Activated CD8-positive, alpha-beta T cell treated with anti-CD3 and anti-CD28 coated beads for 36 hours (primary cell): ENCODE measurements at places on chromosomes 16 and 17. TPM values are rescaled to one million over a fixed set of nuclear protein-coding genes. Genes with fewer than 3 reads are reported as not detected.

Gene FADS6
- not detected for total RNA-seq

Gene CDC6
- 110 TPM for total RNA-seq

Gene RND2
- total RNA-seq = not detected

Gene EME1
- 48.6 TPM for total RNA-seq

- DNase-seq = no peak
These were observed 333 bp downstream of the MAFG start for GRCh38 chr17:81927152-81927652.

DNA sequence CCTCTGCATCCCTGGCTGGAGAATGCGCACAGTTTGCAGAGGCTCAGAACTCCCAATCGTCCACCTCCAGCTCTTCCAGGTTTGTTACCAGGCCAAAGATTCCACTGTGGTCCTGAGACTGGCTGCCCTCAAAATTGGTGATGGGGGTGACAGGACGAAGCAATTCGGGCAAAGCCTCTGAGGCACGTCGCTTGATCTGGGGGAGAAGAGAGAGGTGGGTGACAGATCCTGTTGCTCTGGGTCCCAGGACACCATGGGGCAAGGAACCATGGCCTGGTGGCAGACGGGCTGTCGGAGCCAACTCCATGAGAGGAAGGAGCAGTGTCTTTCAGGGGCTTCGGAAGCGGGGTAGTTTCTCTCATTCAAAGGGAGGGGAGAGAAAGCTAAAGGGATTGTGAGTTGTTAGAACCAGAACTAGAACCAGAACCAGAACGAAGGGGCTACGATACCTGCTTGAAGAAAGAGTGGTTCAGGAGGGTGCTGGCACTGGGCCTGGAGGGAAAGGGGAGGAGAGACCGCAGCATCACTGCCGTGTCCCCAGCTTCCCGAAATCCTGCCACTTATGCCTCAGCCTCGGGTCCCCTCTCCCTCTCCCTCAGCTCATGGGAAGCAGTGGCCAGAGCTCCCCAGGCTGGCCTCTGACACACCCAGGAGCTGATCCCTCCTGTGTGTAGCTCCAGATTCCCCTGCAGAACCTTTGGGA is 3.8 kb upstream of the LIMD2 start:
- DNase-seq = no peak

DNA sequence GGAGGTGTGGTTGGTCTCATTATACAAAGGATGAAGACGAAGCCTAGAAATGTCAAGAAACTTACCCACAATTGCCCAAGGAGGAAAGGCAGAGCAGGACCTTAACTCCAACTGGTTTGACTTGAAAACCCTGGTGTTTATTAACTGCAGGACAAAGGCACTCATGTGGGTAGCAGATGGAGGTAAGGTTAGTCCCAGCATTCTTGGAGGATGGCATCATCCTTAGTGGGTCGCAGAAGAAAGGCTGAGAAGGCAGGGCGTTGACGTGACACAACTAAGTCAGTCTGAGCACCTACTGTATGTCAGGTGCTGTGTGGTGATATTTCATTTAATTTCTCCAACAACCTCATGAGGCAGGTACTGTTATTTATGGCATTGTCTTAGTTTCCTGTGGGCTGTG is 101.3 kb downstream of the HAPSTR1 start:
- no peak for DNase-seq
